Activated CD4-positive, alpha-beta T cell treated with anti-CD3 and anti-CD28 coated beads, Interleukin-2, amount 10 ng/mL, durations not matched to agents 7 days and 5 days (primary cell): ENCODE measurements at places on chromosomes 7 and 10. TPM values are rescaled to one million over a fixed set of nuclear protein-coding genes. Genes with fewer than 3 reads are reported as not detected.

DNA sequence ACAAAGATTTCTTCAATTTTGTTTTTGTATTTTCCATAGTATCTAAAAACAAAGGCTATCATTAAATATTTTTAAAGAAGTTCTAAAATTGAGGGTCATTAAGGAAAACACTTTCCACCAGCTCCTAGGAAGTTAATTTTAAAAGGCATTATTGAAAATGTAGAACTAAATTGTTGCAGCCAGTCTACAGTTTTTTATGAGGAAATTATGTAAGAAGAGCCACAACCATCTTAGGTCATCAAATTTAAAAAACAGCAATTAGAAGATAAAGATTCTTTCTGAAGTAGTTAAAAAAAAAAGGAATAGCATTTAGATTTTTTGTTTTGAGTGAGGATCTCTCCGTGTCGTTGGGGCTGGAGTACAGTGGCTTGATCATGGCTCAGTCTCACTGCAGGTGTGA is 161.7 kb downstream of the NRBF2 start:
- H3K36me3 ChIP-seq: no peaks in the 10 kb centered on the region
- no peak for DNase-seq
- H3K27ac ChIP-seq: peak overlapping the region; percentile 54
- H3K27me3 ChIP-seq: no peaks in the 10 kb centered on the region
- no peaks in the 10 kb centered on the region for H3K4me1 ChIP-seq
- no peak overlapping the region for H3K4me3 ChIP-seq

DNA sequence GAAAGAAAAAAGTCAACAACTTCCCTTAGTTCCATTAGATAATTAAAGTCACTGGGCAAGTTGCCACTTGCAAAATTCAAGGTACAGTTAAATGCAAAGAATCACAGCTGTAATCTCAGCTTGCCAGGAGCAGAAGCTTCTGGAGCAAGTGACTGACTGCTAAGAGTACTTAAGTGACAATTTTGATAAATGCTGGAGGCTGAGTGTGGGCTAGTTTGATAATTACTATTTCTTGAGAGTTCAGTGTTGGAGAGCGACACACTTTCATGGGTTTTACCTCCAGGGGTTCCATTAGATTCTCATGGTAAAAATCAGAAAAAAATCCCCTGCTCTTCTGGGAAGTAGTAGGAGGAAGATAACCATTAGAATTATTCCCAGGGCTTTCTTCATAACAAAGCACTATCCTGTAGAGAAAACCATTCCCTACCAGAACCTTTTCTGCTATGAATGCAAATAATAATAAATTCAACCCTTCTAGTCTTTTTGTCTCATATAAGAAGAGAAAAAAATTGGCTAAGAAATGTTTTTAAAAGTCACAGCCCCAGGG is 486.3 kb downstream of the POM121L12 start:
- H3K4me3 ChIP-seq: no peak overlapping the region
- H3K36me3 ChIP-seq: no peaks in the 10 kb centered on the region
- no peaks in the 10 kb centered on the region for H3K27me3 ChIP-seq
- DNase-seq: no peak

DNA sequence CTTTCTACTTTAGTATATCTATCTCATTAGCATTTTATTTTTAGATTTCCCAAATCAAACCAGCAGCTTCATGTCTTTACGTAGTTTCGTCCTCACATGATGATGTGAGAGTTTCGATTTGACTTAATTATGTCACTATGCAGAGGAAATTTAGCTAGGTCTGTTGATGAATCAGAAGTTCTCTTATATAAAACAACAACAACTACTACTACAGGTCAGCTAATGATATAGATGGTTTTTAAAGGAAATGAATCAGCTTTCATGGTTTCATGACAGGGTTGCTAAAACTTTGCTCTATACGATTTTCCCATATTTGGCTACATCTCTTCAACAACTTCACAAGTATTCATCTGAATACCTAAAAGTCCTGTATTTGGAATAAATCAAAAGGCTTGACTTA is 28.6 kb downstream of the JAZF1 start:
- no peaks in the 10 kb centered on the region for H3K27me3 ChIP-seq
- H3K4me3 ChIP-seq: no peak overlapping the region
- H3K36me3 ChIP-seq: peaks cover 2% of the 10 kb centered on the region
- no peak for DNase-seq

- H3K27ac ChIP-seq: no peak overlapping the region
- no peaks in the 10 kb centered on the region for H3K4me1 ChIP-seq
- no peaks in the 10 kb centered on the region for H3K36me3 ChIP-seq
- no peak for DNase-seq
- peaks cover 12% of the 10 kb centered on the region for H3K27me3 ChIP-seq
Measured at GRCh38 chr10:113930482-113931057, 76.1 kb downstream of the NHLRC2 start.

DNA sequence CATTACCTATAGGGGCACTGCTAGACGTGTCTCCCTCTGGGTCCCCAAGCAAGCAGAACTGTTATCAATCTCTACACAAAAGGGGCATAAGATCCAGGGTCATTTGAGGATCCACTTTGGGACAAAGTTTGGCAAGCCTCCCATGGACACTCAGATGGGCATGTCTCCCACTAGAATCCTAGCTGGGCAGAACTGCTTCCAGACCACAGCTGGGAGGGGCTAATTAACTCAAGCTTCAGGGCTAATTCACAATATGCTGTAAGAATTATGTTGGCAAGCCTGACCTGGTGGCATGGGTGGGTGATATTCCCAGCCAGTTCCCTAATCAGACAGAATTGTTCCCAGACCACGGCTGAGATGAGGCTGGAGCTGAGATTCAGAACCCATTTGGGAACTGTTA is 738.4 kb upstream of the FZD8 start:
- H3K4me1 ChIP-seq: no peaks in the 10 kb centered on the region
- no peak overlapping the region for H3K4me3 ChIP-seq
- DNase-seq: no peak

- no peak overlapping the region for H3K27ac ChIP-seq
- H3K4me1 ChIP-seq: no peaks in the 10 kb centered on the region
- H3K4me3 ChIP-seq: no peak overlapping the region
- DNase-seq: no peak
Measured at GRCh38 chr10:112002206-112002605, 181.4 kb downstream of the GPAM start.

DNA sequence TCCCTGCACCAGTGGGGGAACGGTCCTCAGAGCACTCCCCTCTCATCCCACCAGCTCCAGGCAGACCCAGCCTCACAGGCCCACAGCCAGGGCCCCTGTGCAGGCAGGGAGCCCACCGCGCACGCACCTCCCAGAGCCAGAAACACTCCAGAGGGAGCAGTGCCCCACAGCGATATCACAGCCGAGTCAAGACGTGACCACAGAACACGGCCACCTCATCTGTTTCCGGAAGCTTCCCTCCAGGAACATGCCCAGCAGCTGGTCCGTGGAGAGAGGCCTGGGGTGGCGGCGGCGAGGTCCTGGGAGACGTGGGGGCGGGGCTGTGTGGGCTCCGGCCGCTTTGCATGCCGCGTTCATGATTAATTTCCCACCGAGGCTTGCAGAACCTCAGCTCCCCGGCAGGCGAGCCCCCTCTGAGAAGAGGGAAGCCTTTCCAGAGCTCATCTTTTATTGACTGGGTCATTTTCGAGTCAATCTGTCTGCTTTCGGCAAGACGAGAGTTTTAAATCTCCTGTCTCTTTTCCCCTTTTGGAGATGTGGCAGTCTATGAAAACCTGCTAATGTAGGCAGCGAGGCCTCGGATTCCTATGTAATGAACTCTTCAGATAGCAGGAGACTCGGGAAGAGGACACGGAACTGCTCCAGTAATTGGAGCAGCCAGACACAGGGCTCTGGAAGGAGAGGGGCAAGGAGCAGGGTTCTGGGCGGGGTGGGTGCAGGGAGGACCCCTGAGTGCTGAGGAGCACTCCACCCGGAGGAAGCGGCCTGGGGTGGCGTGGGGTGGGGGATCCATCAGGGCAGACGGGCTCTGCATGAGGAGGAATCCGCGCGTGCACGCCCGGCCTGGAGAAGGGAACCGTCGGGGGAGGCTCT is 242.8 kb downstream of the ELFN1 start:
- peaks cover 11% of the 10 kb centered on the region for H3K4me1 ChIP-seq
- H3K27me3 ChIP-seq: no peaks in the 10 kb centered on the region
- H3K36me3 ChIP-seq: peaks cover 3% of the 10 kb centered on the region
- DNase-seq: no peak
- no peak overlapping the region for H3K4me3 ChIP-seq

DNA sequence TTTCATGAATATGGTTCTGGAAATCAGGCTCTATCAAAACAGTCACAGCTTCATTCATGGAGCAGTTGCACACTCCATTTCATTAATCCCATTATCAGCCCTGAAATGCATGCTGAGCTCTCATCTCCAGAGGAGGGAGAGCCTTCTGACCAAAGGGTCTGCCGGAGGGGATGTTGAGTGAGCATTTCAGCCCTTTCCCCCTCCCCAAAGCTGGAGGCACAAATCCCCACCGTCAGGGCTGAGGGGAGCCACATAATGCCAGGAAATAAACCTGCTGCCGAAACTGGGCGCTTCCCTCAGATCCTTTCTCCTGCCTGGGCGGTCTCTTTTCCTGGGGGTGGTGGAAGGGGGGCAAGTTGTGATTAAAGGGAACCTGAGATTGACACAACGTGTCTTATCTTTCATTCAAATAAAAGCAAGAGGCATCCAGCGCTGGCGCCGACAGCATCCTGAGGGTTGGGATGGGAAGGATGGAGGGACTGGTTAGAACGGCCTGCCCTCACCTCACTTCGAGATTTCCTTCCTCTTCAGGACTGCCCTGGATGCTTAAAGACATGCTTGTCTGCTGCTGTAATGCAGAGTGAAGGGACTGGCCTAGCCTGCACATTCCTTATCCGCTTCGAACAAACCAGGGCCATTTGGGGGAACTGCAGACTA is 71.6 kb downstream of the TLL2 start:
- no peaks in the 10 kb centered on the region for H3K36me3 ChIP-seq
- H3K27ac ChIP-seq: no peak overlapping the region
- no peak for DNase-seq
- H3K4me1 ChIP-seq: no peaks in the 10 kb centered on the region

GRCh38 chr10:46104071-46104585 is 58.1 kb upstream of the MSMB start:
- H3K27me3 ChIP-seq: peaks cover 17% of the 10 kb centered on the region
- H3K4me1 ChIP-seq: peaks cover 18% of the 10 kb centered on the region
- H3K4me3 ChIP-seq: no peak overlapping the region
- H3K27ac ChIP-seq: no peak overlapping the region

GRCh38 chr10:84938117-84938905 is 609.9 kb downstream of the CCSER2 start:
- H3K36me3 ChIP-seq: no peaks in the 10 kb centered on the region
- no peak for DNase-seq
- no peak overlapping the region for H3K4me3 ChIP-seq
- H3K4me1 ChIP-seq: no peaks in the 10 kb centered on the region
- H3K27ac ChIP-seq: no peak overlapping the region
- no peaks in the 10 kb centered on the region for H3K27me3 ChIP-seq

DNA sequence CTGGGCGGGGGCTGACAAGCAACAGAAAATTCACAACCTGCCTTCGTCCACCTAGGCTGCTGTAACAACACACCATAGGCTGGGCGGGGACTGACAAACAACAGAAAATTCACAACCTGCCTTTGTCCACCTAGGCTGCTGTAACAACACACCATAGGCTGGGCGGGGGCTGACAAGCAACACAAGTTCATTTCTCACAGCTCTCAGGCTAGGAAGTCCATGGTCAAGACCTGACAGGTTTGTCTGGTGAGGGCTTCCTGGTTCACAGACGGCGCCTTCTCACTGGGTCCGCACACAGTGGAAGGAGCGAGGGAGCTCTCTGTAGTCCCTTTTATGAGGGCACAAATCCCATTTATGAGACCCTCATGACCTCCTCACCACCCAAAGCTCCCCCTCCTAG is 52.2 kb downstream of the DIP2C start:
- no peaks in the 10 kb centered on the region for H3K4me1 ChIP-seq
- no peak for DNase-seq
- H3K4me3 ChIP-seq: no peak overlapping the region
- H3K27me3 ChIP-seq: peaks cover 16% of the 10 kb centered on the region
- H3K27ac ChIP-seq: no peak overlapping the region

GRCh38 chr7:32263611-32264010 is 193.4 kb upstream of the PDE1C start:
- no peaks in the 10 kb centered on the region for H3K36me3 ChIP-seq
- no peaks in the 10 kb centered on the region for H3K27me3 ChIP-seq
- H3K4me3 ChIP-seq: no peak overlapping the region
- no peak for DNase-seq
- no peaks in the 10 kb centered on the region for H3K4me1 ChIP-seq

DNA sequence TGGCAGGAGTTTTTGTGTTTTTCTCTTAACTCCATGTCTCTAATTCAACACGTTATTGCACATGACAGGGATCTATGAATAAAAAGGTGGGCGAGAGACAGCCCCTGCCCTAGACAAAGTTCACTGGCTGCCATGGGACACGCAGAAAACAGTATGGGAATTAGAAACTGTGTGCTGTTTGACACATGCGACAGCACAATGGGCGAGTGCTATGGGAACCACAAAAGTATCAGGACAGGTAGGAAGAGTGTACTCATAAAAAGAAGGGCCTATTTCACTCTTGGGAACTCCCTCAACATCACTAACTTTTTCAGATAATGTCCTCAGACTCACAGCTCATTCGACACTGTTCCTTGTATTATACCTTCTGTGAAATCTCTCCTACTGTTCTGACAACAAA is 45.7 kb downstream of the MINDY3 start:
- peaks cover 23% of the 10 kb centered on the region for H3K36me3 ChIP-seq
- H3K27ac ChIP-seq: no peak overlapping the region
- no peak overlapping the region for H3K4me3 ChIP-seq
- H3K27me3 ChIP-seq: no peaks in the 10 kb centered on the region

DNA sequence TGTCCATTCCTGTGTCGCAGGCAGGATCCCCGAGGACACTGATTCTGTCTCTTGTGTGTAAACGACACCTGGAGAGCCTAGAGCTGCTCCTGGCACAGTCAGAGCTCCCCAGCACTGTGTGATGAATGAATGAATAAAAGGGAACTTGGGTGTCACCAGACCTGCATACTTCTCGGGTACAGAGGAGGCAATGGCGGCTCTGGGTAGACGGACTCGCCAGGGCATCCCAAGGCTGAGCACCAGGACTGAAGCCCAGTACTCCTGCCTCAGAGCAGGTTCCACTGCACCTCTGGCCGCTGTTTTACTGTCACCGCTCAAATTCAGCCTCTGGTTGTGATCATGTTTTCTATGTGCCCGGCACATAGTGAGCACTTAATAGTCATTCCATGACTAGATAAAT is 255.8 kb downstream of the GLRX3 start:
- no peaks in the 10 kb centered on the region for H3K36me3 ChIP-seq
- H3K4me3 ChIP-seq: no peak overlapping the region
- H3K4me1 ChIP-seq: peaks cover 2% of the 10 kb centered on the region

The CLCN1 gene
- total RNA-seq: 0.06 TPM

The UNCX gene
- not detected for total RNA-seq

The TFPI2 gene
- total RNA-seq: not detected

The TLL2 gene
- total RNA-seq: 0.17 TPM

The JCAD gene
- total RNA-seq: not detected

The SPDYE9 gene
- not detected for total RNA-seq

The PPP1R3C gene
- total RNA-seq: not detected

The MDH2 gene
- total RNA-seq: 136 TPM

The RPA3 gene
- total RNA-seq: 93.4 TPM

The GIMAP6 gene
- 109 TPM for total RNA-seq
